ENCODE measurements at places on chromosomes 12 and 14. TPM values are rescaled to one million over a fixed set of nuclear protein-coding genes. Genes with fewer than 3 reads are reported as not detected.

The NELL2 gene
- total RNA-seq: not detected

The EIF5 gene
- 188 TPM for total RNA-seq

The LYZ gene
- total RNA-seq: 0.19 TPM

The NT5DC3 gene
- total RNA-seq: 7.5 TPM

The TSPAN11 gene
- 0.26 TPM for total RNA-seq

The PKP2 gene
- 0.06 TPM for total RNA-seq

The MMP19 gene
- 6.7 TPM for total RNA-seq

The PAPLN gene
- total RNA-seq: 2.8 TPM

The CD163 gene
- total RNA-seq: not detected

The KCNJ8 gene
- total RNA-seq: 1.2 TPM

The ST8SIA1 gene
- total RNA-seq: 1.2 TPM

The NR1H4 gene
- not detected for total RNA-seq

The ANG gene
- total RNA-seq: 7.8 TPM

The USP44 gene
- total RNA-seq: 0.79 TPM

The KRT3 gene
- total RNA-seq: not detected

Measured in aortic smooth muscle cell (primary cell).